ENCODE measurements at places on chromosomes 5 and 9.

DNA sequence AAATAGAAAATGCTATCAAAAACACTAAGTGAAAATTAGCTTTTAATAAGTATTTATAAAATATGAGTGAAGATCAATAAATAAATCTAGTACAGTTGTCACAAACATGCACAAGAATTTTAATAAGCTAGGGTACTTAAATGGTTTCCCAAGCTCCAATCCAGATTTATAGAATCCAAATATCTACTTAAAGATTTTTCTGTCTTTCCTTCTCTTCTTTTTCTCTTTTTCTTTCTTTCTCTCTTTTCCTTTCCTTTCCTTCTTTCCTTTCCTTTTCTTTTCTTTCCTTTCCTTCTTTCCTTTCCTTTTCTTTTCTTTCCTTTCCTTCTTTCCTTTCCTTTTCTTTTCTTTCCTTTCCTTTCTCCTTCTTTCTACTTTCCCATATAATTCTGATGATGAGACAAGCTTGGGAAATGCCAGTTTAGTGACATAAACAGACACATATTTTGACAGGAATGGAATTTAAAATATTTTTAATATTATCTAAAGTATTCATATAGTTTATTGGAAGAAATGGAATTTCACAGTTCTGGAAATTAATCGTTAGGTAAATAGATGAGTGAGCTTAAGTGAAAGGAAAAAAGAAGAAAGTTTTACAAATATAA, 832.8 kb downstream of the NR2F1-AS1 start:
- DNase-seq, result no peak

GRCh38 chr5:116510517-116510916, 64.1 kb downstream of the SEMA6A start:
- no peak for DNase-seq

DNA sequence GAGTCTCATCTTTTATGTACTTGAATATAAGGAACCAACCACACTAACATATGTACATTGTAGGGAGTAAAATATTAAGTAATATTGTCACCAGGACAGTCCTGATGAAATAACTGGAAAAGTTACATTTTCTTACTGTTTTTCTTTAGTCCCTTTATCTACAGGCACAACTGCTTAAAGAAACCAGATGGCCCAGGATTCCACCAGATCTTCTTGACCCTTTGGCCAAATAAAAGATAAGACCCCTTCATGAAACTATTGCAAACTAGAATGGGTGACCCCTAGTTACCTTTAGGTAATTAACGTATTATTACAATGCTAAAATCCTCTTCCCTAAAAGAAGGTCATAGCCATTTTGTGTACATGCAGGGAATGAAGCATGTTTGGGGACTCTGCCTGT, 106.3 kb upstream of the FTMT start:
- DNase-seq, result no peak

DNA sequence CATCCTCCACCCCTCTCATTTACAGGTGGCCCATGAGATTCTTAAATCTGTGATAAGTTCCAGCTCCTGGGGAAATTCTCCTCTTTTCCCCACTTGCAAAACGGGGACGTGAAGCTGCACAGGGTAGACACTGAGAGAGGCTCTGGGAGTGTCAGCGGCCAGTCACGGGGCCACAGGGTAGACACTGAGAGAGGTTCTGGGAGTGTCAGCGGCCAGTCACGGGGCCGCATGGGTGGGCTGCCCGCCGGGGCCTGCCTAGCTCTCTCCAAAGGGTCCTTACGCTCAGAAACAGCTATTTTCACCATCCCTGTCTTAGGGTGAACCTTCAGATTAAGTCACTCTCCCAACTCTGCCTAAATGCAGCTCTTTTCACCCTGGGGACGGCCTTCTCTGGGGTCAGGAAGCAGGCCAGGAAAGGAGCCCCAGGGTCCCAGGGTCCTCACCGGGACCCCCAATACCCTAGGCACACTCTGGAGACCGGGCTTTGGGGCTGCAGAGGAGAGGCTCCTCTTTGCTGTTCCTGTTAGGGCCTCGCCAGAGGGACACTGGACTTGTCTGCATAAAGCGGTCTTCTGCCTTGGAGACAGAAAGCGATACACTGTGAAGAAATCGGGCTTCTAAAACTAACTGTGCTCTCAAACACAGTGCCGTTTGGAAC, 1.5 kb downstream of the FAM78A start:
- no peak for DNase-seq

Measured in ascending aorta (tissue), 2 donors.